GM04504 (cell line): ENCODE measurements at places on chromosomes 1 and 21.

GRCh38 chr1:235997049-235997448, 67.8 kb downstream of the NID1 start:
- no peak for DNase-seq

DNA sequence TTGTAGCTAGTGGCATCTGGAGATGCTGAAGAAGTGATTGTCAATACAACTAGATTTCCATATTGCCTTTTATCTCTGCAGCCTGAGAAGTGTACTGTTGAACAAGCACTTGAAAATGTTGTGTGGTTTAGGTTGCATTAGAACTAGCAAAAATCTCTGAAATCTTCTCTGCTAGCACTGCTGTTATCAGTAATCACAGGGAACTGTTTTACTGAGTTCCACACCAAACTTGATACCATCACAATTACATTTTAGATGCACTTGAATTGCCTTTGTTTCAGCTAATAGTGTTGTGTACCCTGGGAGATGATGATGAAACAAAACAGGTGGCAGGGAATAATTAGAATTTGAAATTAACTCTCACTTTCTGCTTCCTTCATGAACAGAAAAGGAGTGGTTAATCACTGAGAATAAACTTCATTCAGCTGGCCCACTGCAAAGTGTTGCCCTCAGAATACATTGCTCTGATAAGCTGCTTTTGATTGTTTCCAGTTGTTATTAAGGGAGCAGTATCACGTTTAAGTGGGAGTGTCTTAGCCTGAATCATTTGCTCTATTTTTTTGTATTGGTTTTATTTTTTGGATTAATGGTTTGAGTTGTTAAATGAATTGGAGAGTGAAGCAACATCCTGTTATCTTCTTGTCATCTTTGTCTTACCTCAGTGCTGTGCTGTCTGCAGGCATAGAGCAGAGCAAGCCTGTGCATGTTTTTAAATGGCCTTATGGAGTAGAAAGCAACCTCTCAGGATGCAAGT, 13.0 kb downstream of the FAM20B start:
- DNase-seq: no peak

DNA sequence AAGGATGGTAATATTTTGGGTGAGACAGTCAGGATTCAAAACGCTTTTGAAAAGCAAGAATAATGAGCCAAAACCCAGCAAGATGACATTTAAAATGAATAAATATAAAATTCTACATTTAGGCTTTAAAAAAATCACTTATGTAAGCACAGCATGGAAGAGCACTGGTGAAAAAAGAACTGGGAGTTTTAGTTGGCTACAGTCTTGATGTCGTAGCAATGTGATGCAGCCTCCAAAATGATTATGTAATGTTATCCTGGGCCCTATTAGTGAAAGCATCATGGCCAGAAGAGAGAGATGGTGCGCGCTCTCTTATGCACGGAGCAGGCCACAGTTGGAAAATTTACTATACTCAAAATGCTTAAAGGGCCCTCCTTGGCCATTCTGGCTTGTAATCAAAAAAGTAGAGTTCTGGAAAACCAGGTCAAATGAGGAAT, 5.1 kb downstream of the KCNJ9 start:
- no peak for DNase-seq

DNA sequence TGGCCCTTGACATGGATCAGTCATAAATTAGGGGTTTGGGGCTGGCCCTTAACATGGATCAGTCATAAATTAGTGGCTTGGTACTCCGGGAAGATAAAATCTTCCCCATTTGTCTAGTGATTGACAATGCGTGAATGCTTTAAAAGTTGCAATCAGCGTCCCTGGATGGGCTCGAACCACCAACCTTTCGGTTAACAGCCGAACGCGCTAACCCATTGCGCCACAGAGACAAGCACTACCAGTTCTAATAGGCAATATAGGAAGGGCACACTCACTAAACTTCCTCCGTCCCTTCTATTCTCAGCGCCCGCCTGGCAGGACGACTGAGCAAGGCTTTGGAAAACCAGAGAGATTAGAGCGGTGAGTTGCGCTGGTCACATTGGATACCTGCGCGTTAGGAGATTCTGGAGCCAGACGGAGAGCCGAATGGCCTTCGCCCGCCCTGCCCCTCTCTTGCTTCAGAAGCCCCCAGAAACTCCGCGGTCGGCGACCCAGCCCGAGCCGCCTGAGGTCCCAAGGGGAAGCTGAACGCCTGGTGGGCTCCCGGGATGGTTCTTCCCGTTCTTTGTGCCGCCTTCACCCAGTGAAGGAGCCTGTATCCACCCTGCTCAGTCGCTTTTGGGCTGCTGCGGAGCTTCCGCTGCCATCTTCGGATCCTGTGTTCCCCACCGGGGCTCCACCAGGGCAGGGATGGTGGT, 235.9 kb downstream of the FAM72C start:
- no peak for DNase-seq

DNA sequence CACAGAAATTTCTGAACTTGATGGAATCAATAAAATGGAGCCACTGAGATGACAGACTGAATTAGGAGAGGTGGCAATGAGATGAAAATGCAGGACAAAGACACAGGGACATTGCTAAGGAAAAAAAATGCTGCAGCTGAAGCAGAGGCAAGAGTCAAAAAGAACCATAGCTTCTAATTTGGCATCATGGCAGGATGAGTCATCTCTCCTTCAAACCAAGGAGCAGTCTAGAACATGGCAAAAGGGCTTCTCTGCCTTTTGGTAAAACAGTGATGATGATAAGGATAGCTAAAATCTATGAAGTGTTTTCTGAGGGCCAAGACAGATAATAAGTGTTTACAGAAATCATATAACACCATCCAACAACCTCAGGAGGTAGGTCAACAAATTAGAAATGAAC, 16.8 kb downstream of the SLC19A2 start:
- DNase-seq: no peak

DNA sequence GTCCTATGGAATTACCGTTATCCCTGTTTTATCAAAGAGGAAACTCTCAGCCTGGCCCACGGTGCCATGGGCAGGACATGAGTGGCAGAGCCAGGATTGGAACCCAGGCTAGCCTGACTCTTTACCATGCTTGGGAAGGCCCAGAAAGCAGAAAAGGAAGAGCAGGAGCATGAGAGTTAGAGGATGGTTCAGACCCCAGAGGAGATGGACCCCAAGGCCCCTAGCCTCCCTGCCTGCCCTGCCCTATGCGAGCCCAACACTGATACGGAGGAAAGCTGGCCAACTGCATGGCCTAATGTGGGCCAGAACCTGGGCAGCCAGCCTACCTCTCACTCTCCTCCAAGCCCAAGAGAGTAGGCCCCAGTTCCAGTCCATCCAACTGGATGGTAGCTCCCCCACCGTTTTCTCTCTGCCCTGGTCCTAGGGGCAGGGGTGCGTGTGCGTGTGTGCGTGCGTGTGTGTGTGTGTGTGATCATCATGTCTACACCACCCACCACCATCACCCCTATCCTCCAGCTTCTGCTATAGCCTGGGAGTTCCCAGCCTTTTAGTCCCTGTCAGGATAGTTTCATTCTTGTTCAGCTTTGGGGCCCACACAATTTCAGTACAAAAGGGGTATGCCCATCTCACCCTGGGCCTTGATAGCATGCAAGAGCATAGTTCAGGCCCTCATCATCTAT, 15.4 kb upstream of the MEX3A start:
- no peak for DNase-seq

DNA sequence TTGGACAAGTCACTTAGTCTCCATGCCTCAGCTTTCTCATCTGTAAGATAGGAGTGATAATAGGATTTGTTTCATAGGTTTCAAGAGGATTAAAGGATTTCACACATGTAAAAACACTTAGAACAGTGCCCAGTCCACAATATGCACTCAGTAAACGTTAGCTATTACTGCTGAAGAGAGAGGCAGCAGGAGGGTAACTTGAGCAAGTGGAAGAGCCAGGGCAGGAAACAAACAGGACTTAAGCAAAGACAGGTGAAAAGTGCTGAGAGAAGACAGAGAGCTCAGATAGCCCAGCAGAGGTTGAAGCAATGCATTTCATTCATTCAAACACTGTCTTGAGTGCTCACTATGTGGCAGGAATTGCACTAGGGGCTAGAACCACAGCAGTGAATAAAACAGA, 21.1 kb upstream of the H3-3A start:
- no peak for DNase-seq

- peak; percentile 48 for DNase-seq
Measured at GRCh38 chr1:210294999-210295745, 33.5 kb upstream of the HHAT start.

GRCh38 chr21:43867332-43867703, 2.3 kb downstream of the AGPAT3 start:
- DNase-seq: no peak

- DNase-seq: no peak
Measured at GRCh38 chr1:154557248-154557938, 1.1 kb downstream of the UBE2Q1 start.

- no peak for DNase-seq
Measured at GRCh38 chr1:24923485-24924113, 6.5 kb downstream of the RUNX3 start.

DNA sequence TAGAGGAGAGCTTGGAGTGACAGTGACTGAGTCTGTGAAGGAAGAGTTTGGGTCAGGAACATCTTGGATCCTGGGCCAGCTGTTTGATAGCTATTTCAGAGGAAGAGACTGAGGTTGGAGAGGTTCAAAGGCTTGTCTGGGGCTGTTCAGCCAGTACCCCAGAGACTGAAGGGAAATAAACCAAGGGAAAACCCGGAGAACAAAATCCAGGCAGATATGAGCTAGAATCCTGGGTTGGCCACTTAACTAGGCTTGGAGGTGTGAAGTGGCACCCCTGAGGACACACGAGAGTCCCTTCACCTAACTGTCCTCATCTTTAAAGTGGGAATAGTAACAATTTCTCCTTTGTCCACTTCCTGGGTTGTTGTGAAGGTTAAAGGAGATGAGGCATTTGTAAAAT, 23.1 kb upstream of the EPB41 start:
- DNase-seq: no peak

GRCh38 chr1:73803380-73803779, 394.6 kb downstream of the LRRIQ3 start:
- no peak for DNase-seq

- DNase-seq: no peak
Measured at GRCh38 chr1:94553323-94553730, 11.8 kb upstream of the F3 start.

GRCh38 chr21:26437326-26438009, 135.6 kb downstream of the CYYR1 start:
- no peak for DNase-seq
